Effector memory CD8-positive, alpha-beta T cell (primary cell): ENCODE measurements at places on chromosomes 6 and 20.

DNA sequence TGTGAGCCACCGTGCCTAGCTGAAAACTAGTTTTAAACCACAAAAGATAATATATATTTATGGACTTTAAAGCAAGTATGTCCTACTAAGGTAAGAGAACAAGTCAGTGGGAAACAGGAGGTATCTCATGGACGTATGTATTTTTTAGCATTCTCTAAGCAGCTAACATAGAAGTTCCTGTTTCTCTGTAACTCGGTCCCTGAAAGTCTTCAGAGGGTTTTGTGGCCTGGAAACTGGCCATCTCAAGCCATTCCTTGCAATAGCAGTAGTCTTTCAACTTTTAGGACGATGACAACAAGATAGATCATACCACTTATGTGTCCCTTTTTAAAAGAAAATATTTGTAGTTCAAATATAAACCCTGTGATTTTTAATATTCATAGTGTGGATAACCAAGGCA lies 95.6 kb upstream of the RALGAPA2 start:
- H3K4me3 ChIP-seq = no peak overlapping the region
- H3K27ac ChIP-seq = no peak overlapping the region
- no peaks in the 10 kb centered on the region for H3K36me3 ChIP-seq
- DNase-seq = no peak

DNA sequence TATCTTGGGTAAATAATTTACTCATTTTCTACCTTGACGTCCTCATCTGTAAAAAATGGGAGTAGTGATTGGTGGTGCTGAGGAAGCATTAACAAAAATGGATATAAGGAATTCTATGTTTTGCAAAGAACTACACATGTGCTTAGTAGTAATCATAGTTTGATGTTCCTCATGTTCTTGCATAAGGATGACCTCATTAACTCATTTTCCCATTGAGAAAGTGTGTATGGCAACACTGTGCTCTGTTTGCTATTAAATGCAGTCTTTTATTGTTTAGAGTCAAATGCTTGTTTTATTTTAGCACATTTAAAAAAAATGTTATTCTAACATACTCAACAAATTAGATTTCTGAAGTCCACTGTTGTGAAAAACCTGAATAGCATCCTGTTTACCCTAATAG lies 211.2 kb upstream of the RSPO3 start:
- H3K36me3 ChIP-seq = no peaks in the 10 kb centered on the region
- H3K4me1 ChIP-seq = no peaks in the 10 kb centered on the region
- H3K27ac ChIP-seq = no peak overlapping the region
- H3K27me3 ChIP-seq = no peaks in the 10 kb centered on the region

- H3K27me3 ChIP-seq = peaks cover 6% of the 10 kb centered on the region
- H3K27ac ChIP-seq = no peak overlapping the region
- no peak for DNase-seq
- no peaks in the 10 kb centered on the region for H3K4me1 ChIP-seq
- H3K4me3 ChIP-seq = no peak overlapping the region
Observed at GRCh38 chr20:57124800-57125517, 141.5 kb downstream of the BMP7 start.

- peaks cover 15% of the 10 kb centered on the region for H3K36me3 ChIP-seq
- no peak overlapping the region for H3K27ac ChIP-seq
- H3K4me3 ChIP-seq = no peak overlapping the region
Observed at GRCh38 chr20:35353646-35354045, 58.1 kb downstream of the UQCC1 start.

- H3K27me3 ChIP-seq = no peaks in the 10 kb centered on the region
- no peak overlapping the region for H3K4me3 ChIP-seq
- H3K27ac ChIP-seq = no peak overlapping the region
Observed at GRCh38 chr20:57611586-57612311, 8.5 kb downstream of the ZBP1 start.

DNA sequence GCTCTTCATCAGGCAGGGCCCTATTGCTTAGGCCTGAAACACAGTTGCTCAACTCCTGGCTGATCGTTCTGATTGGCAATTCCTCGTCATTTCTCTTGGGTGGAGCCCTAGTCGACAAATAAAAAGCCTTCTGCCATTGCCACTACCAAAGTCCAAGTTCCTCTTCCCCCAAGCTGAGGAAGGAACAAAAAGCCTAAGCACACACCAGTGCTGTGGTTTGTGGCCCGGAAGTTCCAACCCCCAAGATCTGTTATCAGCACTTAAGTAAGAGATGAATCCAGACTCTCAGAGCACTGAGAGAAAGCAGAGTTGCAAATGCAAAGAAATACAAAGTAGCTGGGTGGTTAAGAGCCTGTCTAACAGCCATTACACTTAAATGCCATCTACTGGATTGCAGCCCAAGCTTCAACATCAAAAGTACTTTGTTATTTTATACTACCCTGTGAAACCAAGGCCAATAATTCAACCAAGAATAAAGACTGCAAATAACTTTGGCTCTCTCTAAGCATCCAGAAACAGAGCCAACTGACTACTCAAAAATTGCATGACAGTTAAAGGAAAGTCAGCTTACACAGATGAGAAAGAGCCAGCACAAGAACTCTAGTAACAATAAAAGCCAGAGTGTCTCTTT lies 1024.0 kb downstream of the GRIK2 start:
- H3K4me1 ChIP-seq = no peaks in the 10 kb centered on the region
- DNase-seq = no peak
- H3K36me3 ChIP-seq = no peaks in the 10 kb centered on the region
- H3K27me3 ChIP-seq = no peaks in the 10 kb centered on the region

DNA sequence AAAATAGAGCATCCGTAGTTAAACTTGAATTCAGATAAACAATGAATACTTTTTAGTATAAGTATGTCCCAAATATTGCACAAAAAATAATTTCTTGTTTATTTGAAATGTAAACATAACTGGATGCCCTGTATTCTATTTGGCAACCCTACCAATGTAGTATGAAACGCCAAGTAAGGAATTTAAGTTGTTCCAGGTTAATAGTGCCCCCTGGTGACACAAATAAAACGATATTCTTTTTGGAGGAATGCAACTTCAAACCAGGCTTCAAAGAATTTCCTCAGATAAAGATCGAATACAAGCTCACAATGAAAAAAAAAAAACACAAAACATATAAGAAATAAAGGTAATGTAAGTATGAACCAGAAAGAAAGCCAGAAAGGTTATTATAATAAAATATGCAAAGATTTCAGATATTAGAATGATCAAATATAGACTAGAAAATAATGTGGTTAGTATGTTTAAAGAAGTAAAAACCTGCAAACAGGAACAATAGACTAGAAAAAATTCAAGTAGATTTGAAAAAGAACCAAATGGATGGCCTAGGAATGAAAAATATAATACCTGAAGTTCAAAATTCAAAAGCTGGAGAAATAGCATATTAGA lies 18.4 kb upstream of the AKAP7 start:
- H3K4me1 ChIP-seq = no peaks in the 10 kb centered on the region
- H3K27ac ChIP-seq = no peak overlapping the region
- no peak for DNase-seq
- peaks cover 5% of the 10 kb centered on the region for H3K27me3 ChIP-seq

GRCh38 chr6:42140032-42140431 lies 2.4 kb downstream of the C6orf132 start:
- H3K27me3 ChIP-seq = peaks cover 44% of the 10 kb centered on the region
- no peak overlapping the region for H3K27ac ChIP-seq
- H3K36me3 ChIP-seq = no peaks in the 10 kb centered on the region
- H3K4me3 ChIP-seq = no peak overlapping the region
- no peak for DNase-seq
- H3K4me1 ChIP-seq = peaks cover 2% of the 10 kb centered on the region

GRCh38 chr6:92521553-92521952 lies 897.8 kb downstream of the EPHA7 start:
- no peak for DNase-seq
- H3K36me3 ChIP-seq = no peaks in the 10 kb centered on the region
- no peaks in the 10 kb centered on the region for H3K4me1 ChIP-seq
- H3K4me3 ChIP-seq = no peak overlapping the region
- H3K27me3 ChIP-seq = no peaks in the 10 kb centered on the region

- peaks cover 10% of the 10 kb centered on the region for H3K4me1 ChIP-seq
- peaks cover 3% of the 10 kb centered on the region for H3K36me3 ChIP-seq
- no peak within 1 kb of the TSS for H3K4me3 ChIP-seq
- DNase-seq = peak; percentile 29
Observed at GRCh38 chr6:43242908-43243663, at the start of gene TTBK1. TTBK1 (plus strand) TSS chr6:43243481; CDS start chr6:43246661, 3,180 bp downstream.

- H3K4me3 ChIP-seq = no peak overlapping the region
- no peak overlapping the region for H3K27ac ChIP-seq
Observed at GRCh38 chr6:81933608-81934051, 181.1 kb upstream of the TENT5A start.

DNA sequence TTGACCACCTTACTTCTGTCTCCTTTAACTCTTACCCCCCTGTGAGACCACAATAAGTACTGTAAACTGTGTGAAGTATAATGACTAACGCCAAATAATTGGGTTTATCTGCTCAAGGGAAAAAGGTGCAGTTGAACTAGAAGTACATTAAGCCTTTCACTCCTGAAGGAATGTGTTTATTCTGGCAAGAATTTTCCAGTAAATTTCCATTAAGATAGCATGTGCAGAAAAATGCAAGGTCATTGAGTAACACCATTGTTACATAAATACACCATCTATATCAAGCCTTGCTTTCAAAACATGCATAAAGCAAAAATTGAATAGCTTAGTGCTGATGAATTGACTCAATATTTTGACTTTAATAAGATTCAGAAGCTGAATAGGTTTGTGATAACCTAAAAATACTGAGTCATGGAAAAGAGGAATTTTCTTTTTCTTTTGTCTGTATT lies 65.4 kb downstream of the ARHGAP18 start:
- no peak for DNase-seq
- H3K4me3 ChIP-seq = no peak overlapping the region
- H3K27ac ChIP-seq = no peak overlapping the region
- H3K4me1 ChIP-seq = no peaks in the 10 kb centered on the region
- H3K36me3 ChIP-seq = no peaks in the 10 kb centered on the region
- no peaks in the 10 kb centered on the region for H3K27me3 ChIP-seq
